ENCODE measurements at places on chromosomes 3 and 15.

DNA sequence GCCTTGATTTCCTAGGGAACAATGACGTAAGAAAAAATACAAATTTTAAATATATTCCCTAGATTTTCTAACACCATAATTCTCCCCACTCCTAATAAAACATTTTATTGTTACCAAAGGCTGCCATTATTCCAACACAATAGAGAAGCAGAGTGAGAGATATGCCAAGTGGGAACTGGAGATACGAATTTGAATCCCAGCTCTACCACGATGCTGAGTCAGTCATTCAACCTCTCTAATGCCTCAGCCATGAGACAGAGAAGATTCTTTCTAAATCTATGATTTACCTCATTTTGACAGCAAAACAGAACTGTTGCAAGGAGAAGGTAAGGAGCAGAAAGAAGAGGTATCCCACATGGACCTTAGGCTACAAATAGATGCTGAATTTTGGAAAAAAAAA lies 112.5 kb downstream of the IGF2BP2 start:
- no peak for DNase-seq

DNA sequence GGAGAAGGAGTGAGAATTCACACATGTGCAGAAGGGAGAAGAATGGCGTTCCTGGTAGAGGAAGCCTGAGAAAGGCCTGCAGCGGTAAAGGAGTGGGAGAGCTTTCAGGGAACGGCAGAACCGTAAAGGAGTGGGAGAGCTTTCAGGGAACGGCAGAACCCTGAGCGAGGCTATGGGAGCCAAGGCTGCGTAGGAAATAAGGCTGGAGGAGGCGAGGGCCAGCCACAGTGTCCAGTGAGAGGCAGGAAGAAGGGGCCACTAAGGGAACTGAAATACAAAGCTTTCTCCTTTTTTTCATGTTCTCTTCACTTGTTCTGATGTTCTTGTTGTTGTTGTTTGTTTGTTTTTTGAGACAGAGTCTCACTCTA lies 41.6 kb downstream of the GOLGA6L10 start:
- no peak for DNase-seq

- DNase-seq, result no peak
These were observed 149.4 kb downstream of the ROBO2 start for GRCh38 chr3:77189258-77189657.

DNA sequence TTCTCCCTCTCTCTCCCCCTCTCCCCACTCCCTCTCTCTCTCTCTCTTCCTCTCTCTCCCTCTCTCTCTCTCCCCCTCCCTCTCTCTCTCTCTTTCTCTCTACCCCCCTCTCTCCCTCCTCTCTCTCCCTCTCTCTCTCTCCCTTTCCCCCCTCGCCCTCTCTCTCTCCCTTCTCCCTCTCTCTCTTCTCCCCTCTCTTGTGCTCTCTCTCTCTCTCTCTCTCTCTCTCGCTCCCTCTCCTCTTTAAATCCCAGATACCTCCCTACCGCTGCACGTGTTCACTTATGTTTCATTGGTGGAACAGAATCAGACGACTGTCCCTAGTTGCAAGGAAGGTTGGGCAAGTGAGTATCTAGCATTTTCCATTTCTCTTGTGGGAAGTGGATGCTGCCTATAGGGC lies 166.5 kb downstream of the EBLN2 start:
- DNase-seq, result no peak

DNA sequence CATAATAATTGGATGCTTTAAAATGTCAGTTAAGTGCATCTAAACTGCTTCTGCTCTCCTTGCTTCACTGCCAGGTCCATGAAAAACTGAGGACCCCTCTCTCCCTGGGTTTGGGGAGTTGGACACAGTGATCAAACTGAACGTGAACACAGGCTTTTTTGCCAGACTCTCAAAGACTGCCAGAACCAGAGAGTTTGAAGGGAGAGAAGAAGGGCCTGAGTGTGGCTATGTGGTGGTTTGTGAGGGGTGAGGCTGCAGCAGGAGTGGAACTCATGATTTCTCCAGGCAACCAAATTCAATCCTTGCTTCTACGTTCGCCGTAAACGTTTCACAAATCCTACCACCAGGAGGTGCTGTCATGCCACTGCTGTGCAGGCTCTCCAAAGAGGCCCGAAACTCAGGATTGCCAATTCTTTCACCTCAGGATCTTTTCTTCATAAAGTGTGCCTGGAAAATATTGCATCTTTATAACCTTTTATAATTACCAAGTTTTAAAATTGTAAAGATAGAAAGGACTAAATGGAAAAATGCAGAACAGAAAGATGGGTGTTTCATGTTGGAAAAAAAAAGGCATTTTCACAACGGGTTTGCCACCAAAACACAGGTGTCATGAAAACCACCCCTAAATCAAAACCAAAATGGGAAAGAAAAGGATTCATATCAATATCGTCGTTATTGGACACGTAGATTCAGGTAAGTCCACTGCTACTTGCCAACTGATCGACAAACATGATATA lies 19.7 kb downstream of the TM4SF4 start:
- peak; percentile 80 for DNase-seq

GRCh38 chr3:177122183-177122856 lies 75.0 kb downstream of the TBL1XR1 start:
- no peak for DNase-seq

GRCh38 chr3:15438983-15439382 lies 11.6 kb downstream of the EAF1 start:
- no peak for DNase-seq

DNA sequence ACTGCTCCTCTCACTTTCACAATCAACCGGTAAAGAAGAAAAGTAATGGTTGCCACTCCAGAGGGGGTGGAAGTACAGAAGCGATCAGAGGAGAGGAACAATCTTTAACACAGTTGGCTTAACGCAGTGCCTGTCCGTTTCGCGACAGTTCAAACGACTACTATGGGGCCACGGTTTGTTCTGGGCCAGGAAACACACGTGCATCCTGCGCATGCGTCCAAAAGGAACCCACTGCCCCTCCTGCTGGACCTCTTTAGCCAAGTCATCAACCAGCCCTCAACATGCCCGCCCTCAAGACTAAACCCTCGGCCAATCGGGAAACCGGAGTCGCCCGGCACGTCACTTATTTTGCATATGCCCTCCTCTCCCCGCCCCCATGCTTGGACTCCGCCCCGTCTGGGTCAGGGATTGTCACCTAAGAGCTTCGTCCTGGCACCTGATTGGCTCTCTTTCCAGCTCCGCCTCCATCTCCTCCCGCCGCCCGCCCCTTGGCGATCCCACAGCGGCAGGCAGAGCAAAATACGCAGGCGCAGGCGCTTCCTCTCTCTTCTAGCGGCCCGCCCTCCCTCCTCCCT lies 345 bp upstream of the CDV3 start:
- peak; percentile 100 for DNase-seq

GRCh38 chr3:94587291-94587690 lies 524.4 kb downstream of the NSUN3 start:
- no peak for DNase-seq

GRCh38 chr15:89556413-89557262 lies 18.6 kb upstream of the TICRR start:
- no peak for DNase-seq

DNA sequence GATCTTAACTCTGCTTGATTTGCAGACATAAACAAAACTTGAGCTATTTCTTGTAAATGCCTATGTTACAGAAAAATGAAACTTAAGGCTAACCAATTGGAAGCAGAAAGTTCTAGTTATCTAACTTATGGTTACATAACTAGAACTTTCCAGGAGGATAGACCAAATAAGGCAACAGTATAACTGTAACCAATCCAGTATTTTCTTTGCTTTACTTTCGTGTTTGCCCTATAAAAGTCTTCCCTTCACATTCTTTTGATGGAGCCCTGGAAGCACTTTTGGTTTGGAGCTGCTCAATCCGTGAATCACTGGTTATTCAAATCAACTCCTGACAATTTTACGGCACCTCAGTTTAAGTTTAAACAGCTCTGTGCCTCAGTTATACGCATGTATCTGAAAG lies 164.6 kb downstream of the SUCLG2 start:
- DNase-seq, result no peak
